ENCODE measurements at places on chromosomes 11 and 22.

GRCh38 chr11:125082611-125083311 is 19.7 kb downstream of the SLC37A2 start:
- DNase-seq: no peak

DNA sequence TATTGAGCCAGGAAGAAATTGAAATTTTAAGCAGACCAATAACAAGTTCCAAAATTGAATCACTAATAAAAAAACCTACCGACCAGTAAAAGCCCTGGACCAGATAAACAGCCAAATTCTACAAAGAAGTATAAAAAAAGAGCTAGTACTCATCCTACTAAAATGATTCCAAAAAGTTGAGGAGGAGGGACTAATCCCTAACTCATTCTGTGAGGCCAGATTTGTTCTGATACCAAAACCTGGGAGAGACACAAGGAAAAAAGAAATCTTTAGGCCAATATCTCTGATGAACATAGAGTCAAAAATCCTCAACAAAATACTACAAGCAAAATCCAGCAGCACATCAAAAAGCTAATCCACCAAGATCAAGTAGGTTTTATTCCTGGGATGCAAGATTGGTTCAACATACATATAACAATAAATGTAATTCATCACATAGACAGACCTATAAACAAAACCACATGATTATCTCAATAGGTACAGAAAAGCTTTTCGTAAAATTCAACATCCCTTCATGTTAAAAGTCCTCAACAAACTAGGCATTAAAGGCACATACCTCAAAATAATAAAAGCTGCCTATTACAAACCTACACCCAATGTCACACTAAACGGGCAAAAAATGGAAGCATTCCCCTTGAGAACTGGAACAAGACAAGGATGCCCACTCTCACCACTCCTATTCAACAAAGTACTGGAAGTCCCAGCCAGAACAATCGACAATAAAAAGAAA is 13.1 kb downstream of the OR52A5 start:
- DNase-seq: no peak

GRCh38 chr11:46413760-46414465 is 22.3 kb upstream of the CHRM4 start:
- DNase-seq: no peak

DNA sequence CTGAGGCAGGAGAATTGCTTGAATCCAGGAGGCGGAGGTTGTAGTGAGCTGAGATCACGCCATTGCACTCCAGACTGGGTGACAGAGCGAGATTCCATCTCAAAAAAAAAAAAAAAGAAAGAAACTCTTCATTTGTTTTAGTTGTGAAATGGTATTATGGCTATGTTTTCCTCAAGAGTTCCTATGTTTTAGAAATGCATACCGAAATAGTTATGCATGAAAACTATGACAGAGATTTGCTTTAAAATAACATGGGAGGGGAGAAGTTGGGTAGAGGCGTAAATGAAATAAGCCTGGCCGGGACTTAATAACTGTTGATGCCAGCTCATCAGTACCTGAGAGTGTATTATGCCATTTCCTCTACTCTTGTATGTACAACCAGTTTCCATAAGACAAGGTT is 48.3 kb downstream of the FEZ1 start:
- DNase-seq: no peak

GRCh38 chr11:33315822-33316221 is 58.6 kb downstream of the HIPK3 start:
- no peak for DNase-seq

DNA sequence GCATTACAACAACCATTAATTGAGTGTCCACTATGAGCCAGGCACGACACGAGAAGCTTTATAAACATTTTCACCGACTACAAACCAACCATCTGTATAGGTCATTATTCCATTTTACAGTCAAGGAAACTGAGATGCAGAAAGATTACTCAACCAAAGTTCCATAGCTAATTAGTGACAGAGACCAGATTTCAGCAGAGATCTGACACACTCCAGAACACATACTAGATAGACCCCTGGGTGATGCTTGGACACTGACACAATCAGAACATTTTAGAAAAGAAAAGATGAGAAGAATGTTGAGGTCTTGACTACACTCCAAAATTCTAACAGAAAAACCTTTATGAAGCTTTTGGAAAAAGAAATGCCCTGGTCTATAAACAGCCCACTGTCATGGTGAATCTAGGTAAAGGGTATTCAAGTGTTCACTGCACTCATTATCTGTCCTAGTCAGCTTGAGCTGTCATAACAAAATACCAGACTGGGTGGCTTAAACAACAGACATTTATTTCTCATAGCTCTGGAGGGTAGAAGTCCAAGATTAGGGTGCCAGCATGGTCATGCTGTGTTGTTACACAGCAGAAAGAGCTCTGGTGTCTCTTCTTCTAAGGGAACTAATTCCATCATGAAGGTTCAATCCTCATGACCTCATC is 89.0 kb downstream of the RELT start:
- DNase-seq: no peak

DNA sequence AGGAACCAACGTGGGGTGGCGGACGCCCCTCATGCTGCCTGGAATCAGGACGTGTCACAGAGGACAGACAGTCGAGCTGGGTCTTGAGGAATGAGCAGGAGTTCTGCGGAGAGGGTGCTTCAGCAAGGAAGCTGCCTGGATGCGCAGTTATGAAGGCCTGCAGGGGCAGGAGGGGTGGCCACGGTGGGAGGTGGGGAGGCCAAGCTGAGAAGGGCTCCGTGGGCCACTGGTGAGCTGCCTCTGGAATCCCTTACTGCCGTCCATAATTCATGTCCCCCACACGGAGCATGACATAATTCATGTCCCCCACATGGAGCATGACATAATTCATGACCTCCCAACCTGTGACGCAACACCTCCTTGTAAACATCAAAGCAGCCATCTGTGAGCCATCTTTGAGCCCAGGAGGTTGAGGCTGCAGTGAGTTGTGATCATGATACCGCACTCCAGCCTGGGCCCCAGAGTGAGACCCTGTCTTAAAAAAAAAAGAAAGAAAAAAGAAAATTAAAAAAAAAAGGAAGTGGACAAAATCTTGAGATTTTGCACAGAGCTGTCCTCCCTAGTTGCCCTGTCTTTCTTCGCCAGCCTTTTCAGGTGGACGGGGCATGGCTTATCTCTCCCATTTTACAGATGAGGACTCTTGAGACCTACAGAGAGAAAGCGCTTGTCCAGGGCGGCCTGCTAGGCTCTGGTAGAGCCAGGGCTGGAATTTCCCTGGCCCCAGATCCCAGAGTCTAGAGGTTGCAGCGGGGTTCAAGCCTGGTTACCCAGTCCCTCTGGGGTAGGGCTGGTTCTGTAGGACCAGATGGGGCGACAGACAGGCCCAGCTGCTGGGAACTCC is 24.3 kb upstream of the PICK1 start:
- no peak for DNase-seq

DNA sequence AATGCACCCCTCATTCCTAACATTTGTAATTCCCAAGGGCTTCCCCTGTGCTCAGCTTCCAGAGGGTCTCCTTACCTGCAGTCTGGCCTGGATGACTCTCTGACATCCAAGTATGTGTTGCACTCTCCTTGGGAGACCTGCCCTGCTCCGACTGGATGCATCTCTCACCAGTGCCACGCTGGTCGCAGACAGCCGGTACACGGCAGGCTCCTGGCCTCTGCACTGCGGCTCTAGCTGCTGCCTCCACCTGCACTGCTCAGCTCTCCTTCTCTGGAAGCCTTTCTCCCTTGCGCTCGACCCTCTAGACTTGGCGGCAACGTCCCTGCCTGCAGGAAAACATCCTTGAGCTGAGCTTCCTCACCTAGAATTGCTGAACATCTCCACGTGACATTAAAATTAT is 685.9 kb downstream of the BRD1 start:
- DNase-seq: no peak

DNA sequence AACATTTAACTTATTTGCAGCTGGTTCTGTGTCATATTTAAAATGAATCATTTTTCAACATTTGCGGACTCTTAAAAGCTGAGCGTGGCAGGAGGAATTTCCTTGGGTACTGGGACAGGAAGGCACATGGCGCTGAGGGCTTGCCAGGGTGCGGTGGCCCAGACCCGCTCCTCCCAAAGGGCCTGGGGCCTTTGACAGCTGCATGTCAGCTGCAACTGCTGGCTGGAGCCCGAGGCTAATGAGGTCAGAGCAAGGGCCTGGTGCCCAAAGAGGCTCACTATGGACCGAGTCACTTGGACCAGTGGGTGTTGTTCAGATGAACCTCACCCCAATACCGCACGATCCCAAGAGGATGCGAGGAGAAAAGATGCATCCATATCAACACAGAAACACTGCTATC is 326.9 kb downstream of the CTTN start:
- no peak for DNase-seq

DNA sequence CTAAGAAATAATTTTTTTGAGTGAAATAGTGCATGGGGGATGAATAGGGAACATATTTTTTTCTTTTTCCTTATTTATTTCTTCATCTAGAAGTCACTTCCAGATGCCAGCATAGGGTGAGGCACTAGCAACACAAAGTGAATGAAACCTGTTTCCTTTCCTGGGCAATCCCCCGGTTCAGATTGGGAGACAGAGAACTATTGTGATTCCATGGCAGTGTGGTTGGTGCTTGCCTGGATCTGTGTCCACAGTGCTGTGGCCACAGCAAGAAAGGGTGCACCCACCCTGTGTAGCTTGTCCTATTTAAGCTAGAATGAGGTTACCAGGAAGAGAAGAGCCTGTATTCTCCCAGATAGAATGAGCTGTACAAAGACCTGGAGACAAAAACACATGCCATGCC is 57.6 kb downstream of the SLC5A1 start:
- DNase-seq: no peak

DNA sequence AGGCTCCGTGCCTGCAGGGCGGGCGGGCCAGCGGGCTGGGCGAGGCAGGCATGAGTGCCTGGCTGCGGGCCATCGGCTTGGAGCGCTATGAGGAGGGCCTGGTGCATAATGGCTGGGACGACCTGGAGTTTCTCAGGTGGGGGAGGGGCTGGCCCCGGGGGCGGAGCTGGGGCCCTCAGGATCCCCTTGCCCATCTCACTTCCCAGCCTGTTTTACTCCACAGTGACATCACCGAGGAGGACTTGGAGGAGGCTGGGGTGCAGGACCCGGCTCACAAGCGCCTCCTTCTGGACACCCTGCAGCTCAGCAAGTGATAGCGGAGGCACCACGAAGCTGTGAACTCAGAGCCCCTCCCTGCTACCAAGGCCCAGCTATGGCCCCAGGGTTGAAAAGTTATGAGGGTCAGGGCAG is 5.9 kb downstream of the PHOX2A start:
- DNase-seq: no peak

GRCh38 chr11:131234221-131234620 is 136.2 kb upstream of the NTM start:
- no peak for DNase-seq

GRCh38 chr11:8656291-8656690 is 26.2 kb downstream of the TRIM66 start:
- DNase-seq: no peak

GRCh38 chr11:60765355-60765754 is 8.7 kb downstream of the MS4A15 start:
- DNase-seq: no peak

DNA sequence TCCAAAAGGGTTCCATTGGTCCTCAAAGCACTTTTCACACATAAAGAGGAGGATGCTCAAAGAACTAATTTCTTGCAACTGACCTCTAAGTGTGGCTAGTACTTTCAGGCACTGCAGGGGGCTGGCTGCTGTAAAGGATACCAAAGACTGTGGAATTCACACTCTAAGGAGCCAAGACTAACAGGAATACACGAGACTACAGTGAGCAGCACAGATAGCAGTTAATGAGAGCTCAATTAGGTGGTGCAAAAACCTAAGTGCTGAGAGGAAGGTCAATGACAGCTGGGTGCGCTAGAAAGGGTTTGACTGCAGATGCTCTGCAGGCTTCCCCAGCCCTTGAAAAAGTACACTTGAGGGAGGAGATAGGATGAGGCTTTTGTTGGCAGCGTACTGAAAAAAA is 124.3 kb upstream of the NTM start:
- DNase-seq: no peak

DNA sequence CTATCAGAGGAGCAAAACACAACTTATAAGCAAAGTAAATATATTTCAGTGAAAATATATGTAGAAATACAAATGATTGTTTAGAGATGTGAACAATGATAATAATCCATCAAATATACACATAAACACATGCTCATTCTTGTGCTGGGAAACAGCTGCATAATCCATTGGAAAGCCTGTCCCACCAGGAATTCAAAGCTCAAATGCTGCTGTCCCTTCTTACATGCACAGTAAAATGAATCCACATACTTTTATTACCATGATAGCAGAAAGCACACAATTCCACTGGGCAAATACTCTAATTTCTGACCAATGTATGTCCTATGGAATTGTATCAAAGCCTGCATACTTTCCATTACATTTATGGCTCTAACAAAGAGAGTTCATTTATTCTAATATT is 44.5 kb downstream of the SOX6 start:
- no peak for DNase-seq

GRCh38 chr22:17172029-17172833 is 13.2 kb upstream of the HDHD5 start:
- peak; percentile 17 for DNase-seq

DNA sequence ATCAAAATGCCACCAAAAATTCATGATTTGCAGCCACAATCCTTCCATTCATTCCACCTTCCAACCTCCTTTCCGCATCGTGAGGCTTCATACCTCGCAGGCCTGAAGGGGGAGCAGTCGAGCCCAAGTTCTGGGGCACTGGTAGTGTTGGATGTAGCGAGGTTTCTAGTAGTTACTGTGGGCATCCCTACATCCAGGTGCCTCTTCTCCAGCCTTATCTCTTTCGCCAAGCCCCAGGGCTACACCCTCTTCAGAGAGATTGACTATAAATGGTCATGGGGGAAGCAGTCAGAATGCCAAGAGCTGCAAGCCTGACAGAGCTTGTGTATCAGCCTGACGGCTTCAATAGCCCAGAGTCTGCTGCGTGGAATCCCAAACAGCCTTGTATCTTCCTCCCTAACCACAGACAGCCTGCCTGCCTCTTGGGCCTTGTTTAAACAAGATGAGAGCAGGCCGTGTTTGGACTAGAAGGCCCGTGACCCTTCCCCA is 28.9 kb downstream of the CLMP start:
- peak; percentile 18 for DNase-seq

DNA sequence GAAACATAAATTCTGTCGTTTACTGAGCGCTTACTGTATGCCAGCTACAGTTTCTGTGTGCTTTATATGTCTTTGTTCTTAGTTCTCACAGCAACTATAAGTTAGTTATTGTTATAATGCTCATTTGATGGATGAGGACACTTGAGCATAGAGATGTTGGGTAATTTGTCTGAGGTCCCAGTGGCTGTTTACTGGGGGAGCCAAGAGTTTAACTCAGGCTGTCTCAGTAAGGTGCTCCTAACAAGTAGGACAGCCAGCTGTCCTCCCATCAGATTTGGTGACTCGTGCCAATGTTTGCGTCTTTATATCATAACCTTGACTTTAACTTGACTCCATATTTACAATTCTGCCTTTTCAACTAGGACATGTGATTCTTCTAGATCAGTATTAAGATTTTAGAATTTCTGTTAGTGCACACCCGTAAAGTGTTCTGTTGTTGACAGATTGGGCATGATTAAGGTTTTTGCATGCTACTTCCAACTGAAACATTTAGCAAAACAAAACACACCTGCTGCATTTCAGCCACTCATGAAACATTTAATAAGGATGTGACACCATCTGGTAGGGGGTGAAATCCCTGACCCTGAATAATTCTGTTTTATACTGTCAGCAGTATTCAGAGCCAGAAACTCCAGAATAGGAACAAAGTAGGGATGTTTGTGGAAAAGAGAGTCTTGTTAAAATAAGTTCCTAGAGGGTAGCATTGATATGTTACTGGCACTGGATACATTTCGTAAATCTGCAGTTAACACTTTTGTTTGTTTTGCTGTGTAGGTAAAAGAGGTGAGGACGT is 1.9 kb downstream of the REXO2 start:
- no peak for DNase-seq
